Activated CD8-positive, alpha-beta memory T cell treated with anti-CD3 and anti-CD28 coated beads for 1 hour (primary cell): ENCODE measurements at places on chromosomes 12 and 14.

DNA sequence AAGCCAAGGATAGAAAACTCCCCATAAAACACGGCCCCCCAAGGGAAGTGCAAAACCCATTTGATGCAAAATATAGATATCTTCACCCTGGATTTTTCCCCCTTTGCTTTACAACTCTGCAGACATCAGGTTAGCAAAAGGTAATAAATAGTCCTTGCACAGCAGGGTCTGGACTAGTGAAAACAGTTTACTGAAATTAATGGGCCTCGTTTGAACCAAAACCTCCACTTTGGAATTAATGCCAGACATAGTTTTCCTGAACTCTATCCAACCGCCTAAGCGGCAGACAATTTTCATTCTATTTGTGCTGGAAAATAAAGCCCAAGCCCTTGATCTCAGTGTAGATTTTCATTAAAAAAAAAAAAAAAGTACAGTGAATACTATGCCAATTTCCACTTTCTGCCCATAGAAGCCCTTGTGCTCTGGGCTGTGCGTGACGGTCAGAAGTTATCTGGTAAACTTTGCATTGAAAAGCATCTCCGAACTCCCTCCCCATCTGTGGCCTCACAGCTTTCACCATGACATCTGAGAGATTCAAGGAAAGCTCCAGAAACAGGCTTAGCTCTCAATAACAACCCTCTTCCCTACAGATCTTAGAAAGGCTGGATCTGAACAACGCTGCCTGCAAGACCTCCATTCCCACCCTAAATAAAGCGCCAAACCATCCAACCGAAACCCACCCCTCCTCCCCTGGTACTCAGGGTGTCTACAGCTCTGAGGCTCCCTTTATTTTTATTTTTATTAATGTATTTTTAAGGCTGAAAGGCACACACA lies 11.0 kb upstream of the IRF2BPL start:
- DNase-seq: no peak

GRCh38 chr14:35410858-35411257 lies 6.3 kb upstream of the NFKBIA start:
- no peak for DNase-seq

- DNase-seq: no peak
Observed at GRCh38 chr12:82326905-82327503, 31.2 kb downstream of the CCDC59 start.

GRCh38 chr12:38689704-38690103 lies 215.7 kb downstream of the CPNE8 start:
- DNase-seq: no peak

GRCh38 chr12:32475724-32476123 lies 76.4 kb downstream of the FGD4 start:
- no peak for DNase-seq

DNA sequence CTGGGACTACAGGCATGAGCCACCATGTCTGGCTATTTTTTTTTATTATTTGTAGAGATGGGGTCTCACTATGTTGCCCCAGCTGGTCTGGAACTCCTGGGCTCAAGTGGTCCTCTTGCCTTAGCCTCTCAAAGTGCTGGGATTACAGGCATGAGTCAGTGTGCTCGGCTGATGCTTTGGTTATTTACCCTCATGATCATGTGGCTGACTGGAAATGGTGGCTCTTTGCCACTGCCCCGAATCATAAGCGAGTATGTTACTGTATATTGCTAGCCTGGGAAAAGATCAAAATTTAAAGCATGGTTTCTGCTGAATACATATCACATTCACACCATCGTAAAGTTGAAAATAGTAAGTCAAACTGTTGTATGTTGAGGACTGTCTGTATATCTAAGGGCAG lies 101.1 kb downstream of the RGS6 start:
- DNase-seq: no peak

GRCh38 chr12:75672200-75672599 lies 160.8 kb upstream of the KRR1 start:
- DNase-seq: no peak
